ENCODE measurements at places on chromosomes 12 and 14.

DNA sequence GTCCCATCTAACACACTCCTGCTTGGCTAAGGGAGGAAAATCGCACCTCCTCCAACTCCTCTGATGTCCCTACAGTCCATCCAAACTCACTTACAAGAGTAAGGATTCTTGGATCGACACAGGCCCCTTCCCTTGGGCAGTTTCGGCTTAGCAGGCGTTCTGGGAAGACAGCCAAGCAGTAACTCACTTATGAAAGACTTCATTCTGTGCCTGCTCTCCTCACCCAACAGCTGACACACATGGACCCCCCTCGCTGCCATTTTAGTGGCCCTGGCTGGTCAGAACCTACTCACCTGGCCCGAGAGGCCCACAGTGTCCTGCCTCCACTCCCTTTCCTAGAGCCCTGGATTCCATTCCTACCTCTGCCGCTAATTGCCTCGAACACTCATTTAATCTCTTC, 52.3 kb upstream of the BCL2L14 start:
- DNase-seq, result peak; percentile 67

GRCh38 chr14:64303471-64303917, 9.3 kb upstream of the ESR2 start:
- peak; percentile 69 for DNase-seq

DNA sequence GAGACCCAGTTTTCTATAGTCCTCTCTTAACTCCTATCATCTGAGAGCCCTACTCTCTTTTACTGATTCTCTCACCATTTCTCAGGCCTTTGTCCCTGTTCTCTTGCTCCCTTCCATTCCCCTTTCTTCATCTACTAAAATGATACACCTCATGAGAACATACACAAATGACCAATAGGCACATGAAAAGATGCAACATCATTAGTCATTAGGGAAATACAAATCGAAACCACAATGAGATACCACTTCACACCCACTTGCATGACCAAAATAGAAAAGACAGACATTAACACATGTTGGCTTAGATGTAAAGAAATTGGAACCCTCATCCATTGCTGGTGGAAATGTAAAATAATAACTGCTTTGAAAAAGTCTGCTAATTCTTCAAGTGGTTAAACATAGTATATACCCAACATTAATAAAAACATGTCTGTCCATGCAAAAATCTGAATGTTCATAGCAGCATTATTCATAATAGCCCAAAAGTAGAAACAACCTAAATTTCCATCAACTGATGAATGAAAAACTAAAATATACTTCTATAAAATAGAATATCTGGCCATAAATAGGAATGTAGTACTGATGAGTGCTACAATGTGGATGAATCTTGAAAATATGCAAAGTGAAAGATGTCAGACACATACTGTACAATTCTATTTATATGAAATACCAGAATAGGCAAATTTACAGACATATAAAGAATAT, 66.0 kb downstream of the DENND5B start:
- no peak for DNase-seq

DNA sequence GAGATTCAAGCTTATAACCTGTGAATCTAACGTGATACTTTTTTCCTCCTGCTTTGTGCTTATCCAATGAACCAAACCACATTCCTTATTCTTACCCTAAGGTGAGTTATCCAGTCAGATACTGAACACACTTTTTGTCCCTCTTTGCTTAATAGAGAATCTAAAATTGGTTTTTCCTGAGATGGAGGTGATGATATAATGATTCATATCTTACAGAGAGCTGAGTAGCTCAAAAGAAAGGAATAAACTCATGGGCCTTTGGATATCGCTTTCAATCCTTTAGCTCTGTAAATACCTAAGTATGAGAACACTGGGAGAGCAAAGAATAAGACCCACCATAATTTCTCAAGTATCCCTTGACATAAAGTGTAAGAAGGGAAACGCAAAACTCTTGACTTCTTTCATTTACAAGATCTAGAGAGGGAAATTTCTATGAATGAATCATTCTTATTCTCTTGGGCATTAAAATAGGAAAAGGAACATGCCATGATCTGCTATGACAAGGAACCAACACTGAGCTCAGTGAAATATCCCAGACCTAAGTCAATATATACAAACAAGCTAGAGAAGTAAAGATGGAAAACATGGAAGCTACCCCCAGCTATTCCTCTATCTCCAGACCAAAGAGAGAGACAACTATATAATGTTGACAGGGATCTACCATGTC, 81.8 kb upstream of the STAC3 start:
- no peak for DNase-seq

DNA sequence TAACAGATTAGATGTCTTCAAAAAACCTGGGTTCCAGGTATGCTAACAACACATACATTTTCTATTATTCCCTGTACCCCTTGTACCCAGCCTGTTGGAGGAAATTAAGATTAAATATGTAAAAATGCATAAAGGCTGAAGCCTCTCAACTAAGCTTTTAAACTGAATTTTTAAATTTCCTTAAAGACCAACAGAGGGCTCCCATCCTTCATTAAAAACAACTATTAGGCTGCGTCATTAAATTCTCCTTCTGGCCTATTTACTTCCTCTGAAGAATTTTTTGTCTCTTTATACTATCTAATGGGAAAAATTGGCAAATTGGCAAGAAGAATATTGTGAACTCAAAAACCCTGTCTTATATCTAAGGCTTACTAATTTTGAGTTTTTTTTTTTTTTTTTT, 21.8 kb downstream of the SENP1 start:
- DNase-seq, result no peak

DNA sequence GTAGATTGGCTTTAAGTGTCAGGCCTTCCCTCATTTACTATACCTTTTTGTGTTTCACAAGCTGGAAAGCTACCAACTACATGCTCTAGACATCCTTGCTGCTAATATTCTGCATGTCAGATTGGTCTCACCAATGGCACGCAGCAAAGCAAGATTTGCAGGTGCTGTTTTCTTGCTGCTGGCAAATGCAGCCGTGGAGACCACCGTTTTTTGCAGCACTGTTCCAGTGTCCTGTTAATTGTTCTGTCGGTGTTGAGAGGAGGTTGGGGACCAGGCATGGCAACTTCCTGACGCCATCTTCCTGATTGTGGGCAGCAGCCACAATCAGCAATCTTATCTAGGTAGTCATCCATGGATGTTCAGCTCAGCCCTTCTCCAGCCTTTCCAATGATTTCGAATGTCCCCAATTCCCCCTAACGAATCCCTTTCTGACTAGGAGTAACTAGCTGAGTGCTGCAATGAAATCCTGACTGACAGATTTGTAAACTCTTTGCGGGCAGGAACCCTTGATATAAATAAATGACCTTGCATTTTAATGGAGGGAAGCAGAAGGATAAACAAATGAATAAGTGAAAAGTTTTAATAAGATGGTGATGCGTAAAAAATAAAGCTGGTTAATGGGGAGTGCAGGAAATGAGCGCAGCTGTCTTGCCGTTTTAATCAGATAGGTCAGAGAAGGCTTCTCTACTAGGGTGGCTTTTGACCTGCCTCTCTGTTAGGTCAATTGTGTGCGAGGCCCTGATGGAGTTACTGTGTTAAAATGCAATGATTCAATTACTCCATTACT, 574 bp upstream of the CRADD start:
- no peak for DNase-seq

GRCh38 chr14:20492486-20492885, 12.9 kb upstream of the RNASE10 start:
- no peak for DNase-seq
